ENCODE measurements at places on chromosomes 6 and 20. TPM values are rescaled to one million over a fixed set of nuclear protein-coding genes. Genes with fewer than 3 reads are reported as not detected.

The RSPO3 gene
- 8.8 TPM for total RNA-seq

The NKX2-2 gene
- total RNA-seq = 0.04 TPM

The GRIK2 gene
- total RNA-seq = 1.3 TPM

The RNASET2 gene
- total RNA-seq = 20.4 TPM

All from muscle of leg (tissue), 16 donors.